Suprapubic skin (tissue), 4 donors: ENCODE measurements at places on chromosomes 5 and 9. TPM values are rescaled to one million over a fixed set of nuclear protein-coding genes. Genes with fewer than 3 reads are reported as not detected.

GRCh38 chr9:83629433-83630104 is 6.6 kb downstream of the IDNK start:
- H3K4me3 ChIP-seq, result no peak overlapping the region
- peaks cover 3% of the 10 kb centered on the region for H3K4me1 ChIP-seq
- no peaks in the 10 kb centered on the region for H3K27me3 ChIP-seq
- no peak for DNase-seq

Gene DND1
- 3.5 TPM for total RNA-seq

Gene SIT1
- total RNA-seq, result not detected

DNA sequence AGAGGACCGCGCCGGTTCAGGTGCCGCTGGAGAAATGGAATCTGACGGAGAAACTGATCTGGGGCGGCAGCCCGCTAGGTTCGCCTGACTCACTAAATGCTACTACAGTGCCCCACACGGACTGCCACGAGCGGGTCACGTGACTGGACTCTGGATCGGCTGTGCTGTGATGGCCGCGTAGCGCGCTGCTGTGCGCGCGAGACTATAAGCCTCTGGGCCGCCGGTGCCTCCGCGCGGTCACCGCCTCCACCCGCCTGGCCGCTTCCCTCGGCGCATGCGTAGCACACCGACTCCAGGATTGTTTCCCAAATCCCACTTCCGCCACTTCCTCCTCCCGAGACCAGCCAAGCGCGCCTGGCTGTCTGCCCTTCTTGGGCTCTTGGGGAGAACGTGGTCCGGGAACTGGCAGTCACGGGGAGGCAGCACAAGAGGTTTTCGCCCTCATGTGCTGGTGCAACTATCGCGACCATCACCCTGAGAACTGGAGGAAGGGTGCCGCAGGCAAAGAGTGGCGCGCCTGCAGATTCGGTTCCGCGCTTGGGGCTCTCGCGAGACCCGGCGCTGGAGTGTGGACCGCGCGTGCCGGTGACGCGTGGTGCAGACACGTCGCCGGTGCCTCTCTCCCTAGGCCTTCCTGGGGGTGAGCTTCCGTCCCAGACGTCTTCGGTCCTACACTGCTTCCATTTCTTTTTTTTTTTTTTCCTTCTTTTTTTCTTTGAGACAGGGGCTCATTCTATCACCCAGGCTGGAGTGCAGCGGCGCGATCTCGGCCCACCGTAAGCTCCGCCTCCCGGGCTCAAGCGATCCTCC is 35.8 kb upstream of the GLDC start:
- no peaks in the 10 kb centered on the region for H3K27me3 ChIP-seq
- H3K4me3 ChIP-seq, result peak overlapping the region; percentile 52
- H3K36me3 ChIP-seq, result no peaks in the 10 kb centered on the region
- peak overlapping the region; percentile 87 for H3K27ac ChIP-seq
